ENCODE measurements at places on chromosomes 4 and X. TPM values are rescaled to one million over a fixed set of nuclear protein-coding genes. Genes with fewer than 3 reads are reported as not detected.

DNA sequence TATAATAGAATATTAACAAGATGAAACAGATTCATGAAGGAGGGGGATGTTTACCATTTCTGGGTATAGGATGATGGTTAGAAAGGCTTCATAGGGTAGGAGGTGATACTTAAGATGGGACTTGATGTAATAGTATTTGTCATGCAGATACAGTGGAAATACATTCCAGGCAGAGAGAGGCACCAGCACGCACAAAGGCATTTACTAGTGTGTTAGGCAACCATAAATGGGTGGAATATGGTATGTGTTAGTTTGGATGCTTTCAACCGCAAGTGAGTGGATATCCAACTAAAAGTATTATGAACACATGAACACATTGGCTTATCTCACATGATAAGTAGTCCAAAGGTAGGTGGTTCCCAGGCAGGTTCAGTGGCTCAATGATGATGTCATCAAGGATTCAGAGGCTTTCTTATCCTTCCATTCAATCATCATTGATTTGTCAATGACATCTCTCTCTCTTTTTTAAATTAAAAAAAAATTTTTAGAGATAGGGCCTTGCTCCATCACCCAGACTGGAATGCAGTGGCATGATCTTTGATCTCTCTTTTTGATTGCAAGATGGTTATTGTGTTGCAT lies 12.7 kb upstream of the STARD8 start:
- no peak for DNase-seq

GRCh38 chr4:37650481-37650880 lies 35.7 kb downstream of the RELL1 start:
- no peak for DNase-seq

- no peak for DNase-seq
Observed at GRCh38 chr4:184344435-184344834, 126.8 kb upstream of the ENPP6 start.

DNA sequence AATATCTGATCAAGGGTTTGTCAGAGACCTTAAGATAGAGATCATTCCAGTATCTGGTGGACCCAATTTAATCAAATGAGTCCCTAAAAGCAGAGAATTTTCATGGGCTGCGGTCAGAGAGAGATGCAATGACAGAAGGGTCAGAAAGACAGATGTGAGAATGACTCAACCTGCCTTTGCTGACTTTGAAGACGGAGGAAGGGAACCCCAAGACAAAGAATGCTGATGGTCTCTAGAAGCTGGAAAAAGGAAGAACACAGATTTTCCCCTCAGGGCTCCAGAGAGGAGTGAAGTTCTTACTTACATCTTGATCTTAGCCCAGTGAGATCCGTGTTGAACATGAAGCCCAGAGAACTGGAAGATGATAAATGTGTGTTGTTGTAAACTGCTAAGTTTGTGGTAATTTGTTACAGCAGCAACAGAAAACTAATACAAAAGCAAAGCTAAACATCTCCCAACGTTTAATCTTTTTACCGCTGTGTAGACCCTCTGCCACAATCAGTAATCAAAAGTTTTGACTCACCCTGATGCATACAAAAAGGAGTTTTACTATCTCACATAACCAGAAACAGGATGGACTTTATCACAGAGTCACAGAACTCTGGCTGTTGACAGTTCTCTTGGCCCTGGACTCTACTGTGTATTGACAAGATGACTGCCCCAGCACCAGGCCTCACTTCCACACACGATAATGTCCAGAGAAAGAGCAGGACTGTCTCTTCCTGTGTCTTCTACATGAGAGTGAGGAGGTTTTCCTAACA lies 70.2 kb upstream of the MAGEB2 start:
- DNase-seq, result no peak

DNA sequence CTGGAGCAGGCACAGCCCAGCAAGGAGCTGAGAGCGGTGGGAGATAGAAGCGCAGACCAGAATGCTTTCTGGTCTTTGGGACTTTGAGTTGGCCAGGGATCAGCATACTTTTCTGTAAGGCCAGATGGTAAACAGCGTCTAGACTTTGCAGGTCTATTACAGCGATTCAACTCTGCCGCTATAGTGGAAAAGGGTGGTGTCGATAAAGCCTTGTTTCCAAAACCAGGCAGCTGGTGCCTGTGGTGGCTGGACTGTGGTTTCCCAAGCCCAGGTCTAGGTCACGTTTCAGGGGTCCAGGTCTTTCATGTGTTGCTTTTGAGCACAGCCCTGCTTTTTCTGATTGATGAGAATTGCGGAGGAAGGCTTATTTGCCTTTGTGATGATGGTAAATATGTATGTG lies 40.1 kb downstream of the HTT-AS start:
- DNase-seq, result no peak

GRCh38 chr4:28523681-28524190 lies 1663.1 kb downstream of the STIM2 start:
- DNase-seq, result no peak

The NR0B1 gene
- total RNA-seq, result 14.1 TPM

The RTL5 gene
- 16.1 TPM for total RNA-seq

The TMPRSS11E gene
- 2.0 TPM for total RNA-seq

The COQ2 gene
- total RNA-seq, result 16.5 TPM

The NAA11 gene
- not detected for total RNA-seq

The HGFAC gene
- 1.2 TPM for total RNA-seq

Data from type B pancreatic cell (in vitro differentiated cells).